ENCODE measurements at places on chromosomes 12 and 14.

DNA sequence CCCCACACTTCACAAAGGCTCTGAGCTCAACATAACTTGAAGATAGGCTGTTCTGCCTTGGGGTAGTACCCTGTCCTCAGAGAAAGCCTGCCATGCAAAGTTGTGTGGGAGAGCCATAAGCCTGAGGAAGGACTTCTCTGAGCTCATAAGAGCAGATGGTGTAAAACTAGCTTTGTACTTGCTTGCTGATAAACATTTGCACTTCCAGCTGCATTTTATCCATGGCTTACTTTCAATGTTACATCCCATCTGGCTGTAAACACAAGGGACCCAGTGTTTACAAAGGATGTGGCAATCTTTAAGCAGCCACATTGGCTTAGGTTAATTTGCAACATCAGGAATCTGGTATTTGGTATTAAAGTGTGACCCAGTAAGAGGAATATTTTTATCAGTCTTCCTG lies 258.1 kb downstream of the IPO8 start:
- DNase-seq: no peak

DNA sequence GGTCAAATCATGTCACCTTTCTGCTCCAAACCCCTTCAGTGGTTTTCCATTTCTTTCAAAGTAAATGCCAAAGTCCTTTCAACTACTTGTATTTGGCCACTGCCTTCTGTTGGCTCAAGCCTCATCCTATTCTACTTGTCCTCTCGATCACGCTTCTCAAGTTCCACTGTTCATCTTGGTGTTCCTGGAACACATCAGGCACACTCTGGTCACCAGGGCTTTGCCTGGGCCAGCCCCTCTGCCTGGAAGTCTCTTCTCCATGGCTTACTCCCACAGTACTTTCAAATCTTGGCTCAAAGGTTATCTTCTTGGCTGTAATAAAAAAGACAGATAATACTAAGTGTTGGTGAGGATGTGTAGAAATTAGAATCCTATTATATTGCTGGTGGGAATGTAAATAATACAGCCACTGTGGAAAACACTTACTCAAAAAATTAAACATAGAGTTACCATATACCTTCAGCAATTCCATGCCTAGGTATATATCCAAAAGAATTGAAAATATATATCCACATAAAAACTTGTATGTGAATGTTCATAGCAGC lies 17.3 kb upstream of the PPFIBP1 start:
- DNase-seq: no peak

DNA sequence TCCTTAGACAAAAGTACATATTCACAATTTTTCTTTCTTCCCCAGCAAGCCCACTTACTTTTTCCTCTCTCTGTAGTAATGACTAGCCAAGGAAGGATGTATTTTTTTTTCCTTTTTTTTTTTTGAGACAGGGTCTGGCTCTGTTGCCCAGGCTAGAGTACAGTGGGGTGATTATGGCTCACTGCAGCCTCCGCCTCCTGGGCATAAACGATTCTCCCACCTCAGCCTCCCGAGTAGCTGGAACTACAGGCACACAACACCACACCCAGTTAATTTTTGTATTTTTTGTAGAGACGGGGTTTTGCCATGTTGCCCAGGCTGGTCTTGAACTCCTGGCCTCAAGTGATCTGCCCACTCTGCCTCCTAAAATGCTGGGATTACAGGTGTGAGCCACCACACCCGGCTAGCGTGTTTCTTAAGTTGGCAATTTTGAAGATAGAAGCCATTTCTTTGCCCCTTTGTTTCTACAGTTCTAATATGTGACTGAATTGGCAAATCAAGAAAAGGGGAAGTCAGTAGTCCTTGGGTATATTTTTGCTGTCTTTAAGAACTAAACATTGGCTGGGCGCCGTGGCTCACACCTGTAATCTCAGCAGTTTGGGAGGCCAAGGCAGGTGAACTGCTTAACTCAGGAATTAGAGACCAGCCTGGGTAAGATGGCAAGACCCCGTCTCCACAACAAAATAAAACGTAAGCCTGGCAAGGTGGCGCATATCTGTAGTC lies 3.2 kb upstream of the NACA start:
- DNase-seq: no peak

- DNase-seq: no peak
Observed at GRCh38 chr14:93051600-93052546, 63.9 kb downstream of the ITPK1 start.

DNA sequence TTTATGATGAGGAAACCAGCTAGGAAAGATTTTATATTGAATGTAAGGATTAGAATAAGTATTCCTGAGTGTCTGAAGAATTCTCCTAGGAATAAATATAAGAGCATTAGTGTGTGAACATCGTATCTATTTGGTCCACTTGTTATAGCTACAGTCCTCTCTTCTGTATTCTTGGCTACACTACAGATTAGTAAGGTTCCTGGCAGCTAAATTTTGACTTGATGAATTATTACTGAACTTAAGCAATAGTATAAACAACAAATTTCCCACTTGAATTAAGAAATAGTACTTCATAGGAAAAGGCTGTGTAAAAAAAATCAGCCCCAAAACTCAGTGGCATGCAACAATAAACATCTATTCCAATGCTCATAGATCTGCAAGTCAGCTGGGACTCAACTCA lies 138.4 kb upstream of the G2E3 start:
- DNase-seq: no peak

DNA sequence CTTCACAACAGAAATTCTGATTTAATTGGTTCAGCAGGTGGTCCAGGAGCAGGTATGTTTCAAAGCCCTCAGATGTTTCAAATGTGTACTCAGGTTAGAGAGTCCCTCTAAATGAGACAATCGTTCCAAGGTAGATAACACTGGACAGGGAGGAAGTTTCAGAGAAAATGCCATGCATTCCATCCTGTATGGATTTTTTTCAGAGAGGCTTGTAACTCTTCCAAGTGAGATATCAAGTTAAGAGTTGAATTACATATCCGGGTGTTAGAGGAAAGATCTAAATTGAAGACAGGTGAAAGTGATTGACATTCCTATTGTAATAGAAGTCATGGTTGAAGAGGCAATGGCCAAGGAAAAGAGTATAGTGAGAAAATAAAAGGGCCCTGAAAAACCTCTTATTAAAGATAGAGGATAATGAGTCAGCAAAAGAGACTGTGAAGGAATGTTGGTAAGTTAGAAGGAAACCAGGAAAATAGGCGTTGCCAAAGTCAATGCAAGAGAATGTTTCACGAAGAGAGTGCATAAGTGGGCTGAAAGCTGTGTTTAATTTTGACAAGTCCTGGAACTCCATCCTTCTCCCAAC lies 105.8 kb downstream of the BMP4 start:
- DNase-seq: no peak

GRCh38 chr12:19003987-19004619 lies 125.4 kb upstream of the PLEKHA5 start:
- DNase-seq: no peak

DNA sequence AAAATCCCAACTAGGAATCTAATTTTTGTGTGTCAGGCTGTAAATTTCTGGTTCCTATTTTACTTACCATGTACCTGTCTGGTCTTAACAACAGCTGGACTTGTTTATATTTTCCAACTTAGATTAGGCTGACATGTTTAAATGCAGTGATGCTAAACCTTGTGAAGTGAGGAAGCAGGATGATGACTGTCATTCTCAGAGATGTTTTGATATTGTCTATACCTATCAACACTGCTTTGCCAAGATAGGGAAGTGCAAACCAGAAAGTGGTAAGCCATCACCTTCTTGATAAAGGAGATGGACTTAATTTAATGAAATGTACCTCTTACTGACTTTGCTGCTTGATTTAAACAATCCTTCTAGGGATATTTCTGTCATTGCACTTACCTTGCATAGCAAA lies 2.1 kb downstream of the BICD1 start:
- no peak for DNase-seq

DNA sequence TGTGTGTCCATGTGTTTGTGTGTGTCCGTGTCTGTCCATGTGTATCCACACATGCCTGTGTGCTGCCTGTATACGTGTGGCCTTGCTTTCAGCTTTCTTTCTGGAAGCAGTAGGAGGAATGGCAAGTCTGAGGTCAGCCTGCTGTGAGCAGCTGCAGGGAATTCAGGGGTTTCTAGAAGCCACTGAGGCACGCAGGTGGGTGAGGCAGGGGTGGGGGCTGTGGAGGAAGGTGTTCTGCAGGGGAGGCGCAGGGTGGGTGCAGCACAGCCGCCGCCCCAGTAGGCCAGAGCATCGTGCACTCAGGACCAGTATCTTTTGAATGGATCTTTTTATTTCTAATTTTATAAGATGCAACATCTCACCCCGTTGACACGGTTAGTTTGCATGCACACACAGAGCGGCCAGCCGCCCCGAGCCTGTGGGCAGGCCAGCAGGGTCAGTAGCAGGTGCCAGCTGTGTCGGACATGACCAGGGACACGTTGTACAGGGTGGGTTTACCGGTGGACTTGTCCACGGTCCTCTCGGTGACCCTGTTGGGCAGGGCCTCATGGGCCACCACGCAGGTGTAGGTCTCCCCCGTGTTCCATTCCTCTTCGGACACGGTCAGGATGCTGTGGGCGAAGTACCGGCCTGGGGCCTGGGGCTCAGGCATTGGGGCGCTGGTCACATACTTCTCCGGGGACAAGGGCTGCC lies 327.7 kb downstream of the TMEM121 start:
- no peak for DNase-seq

DNA sequence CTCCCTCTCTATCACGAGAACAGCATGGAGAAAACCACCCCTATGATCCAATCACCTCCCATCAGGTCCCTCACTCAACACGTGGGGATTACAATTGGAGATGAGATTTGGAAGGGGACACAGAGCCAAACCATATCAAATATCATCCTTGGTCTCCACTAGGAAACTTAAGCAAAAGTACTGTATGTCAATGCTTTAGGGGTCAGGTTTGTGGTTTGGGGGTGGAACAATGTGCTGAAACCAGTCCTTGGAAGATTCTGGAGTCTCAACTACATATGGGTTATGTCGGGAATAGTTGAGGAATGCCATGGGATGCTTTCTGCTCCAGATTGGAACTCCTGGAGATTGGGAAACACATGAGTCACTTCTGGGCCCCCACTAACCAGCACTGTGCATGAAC lies 48.3 kb upstream of the CCDC63 start:
- DNase-seq: no peak

- DNase-seq: no peak
Observed at GRCh38 chr12:66361703-66362102, 59.4 kb downstream of the HELB start.

DNA sequence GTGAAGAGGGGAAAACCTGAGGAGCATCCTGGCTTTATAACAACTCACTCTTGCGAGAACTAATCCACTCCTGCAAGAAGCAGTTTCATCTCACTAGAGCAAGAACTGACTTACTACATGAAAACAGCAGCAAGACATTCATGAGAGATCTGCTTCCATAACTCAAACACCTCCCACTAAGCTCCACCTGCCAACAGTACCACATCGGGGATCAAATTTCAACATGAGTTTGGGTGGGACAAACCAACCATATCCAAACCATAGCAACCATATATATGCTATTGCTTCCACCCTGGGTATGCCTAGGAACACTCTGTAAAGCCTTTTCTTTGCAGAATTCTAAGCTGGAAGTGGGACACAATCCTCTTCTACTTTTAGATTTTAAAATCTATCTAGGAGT lies 13.9 kb upstream of the AVPR1A start:
- DNase-seq: no peak

DNA sequence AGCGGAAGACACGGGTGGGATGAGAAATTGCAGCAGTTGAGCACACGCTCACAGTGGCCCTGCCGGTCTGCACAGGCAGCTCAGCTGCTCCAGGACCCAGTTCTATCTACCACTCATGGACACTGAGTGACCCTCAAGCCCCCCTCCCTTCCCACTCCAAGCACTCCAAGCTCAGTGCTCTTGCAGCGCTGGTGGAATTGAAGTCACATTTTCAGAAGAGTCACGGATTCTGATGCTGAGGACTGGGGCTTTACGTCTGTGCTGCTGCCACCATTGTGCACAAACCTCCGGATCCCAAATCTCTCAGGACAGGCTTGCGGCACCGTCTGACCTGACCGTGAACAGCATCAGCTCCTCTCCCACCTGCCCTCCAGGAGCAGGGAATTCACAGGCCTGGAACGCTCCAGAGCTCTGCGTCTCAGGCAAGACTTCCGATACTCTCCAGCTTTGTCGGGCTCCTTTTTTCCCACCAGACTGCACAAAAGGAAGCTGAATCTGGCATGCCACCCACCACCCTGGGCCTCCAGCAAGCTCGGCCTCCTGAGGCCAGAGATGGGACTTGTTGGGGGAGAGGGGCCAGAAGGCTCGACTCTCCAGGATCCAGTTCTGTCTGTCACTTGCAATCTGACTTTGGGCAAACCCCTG lies 213.1 kb upstream of the RTL1 start:
- no peak for DNase-seq

DNA sequence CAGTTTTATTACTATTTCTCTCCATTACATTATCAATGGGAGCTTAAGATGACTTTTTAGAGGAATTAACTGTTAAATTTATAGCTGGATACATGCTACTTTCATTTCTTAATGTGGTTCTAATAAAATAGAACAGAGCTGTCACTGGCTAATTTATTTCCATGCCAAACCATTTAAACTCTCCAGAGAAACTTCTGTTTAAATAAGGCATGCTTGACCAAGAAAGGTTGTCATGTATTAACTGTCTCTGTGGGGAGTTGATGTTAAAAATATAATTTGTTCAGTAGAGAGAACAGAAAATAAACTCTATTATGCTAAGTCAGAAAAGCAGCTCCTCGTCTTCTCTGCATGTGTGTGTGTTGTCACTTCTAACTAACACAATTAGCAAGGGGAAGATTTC lies 447.4 kb downstream of the SLC16A7 start:
- DNase-seq: no peak

DNA sequence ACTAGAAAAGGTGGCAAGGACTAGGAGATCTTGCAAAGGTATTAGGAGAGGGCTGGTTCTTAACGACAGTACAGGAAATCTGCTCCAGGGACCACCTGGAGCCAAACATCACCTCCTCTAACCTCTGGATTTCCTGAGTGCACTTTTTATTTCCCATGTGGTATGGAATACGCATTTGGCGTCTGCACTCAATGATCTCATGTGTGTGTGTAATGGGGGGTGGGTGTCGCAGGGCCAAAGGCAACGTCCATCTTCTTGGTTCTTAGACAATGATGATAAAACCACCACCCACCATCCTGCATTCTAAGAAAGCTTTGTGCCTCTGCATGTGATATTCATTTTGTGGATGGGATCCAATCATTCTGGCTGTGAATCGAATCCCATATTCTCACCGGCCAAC lies 68.8 kb downstream of the CLMN start:
- DNase-seq: no peak

DNA sequence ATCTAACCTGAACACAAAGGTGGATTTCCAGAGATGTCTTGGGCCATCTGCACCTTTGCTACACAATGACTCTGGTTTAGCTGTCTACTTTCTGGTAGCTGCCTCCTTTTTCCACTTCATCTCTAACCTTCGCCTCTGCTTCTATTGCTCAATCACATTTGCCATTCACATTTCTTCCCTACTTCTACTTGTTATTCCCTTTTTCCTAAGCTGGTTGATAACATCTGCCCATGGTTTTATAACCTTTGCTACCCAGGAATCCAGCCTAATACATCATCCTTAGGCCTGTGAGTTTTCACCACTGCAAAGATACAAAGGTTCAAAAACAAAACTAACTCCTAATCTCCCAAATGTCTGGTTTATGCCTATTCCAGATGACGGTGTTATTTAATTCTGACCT lies 13.2 kb downstream of the SPPL3 start:
- no peak for DNase-seq

- DNase-seq: no peak
Observed at GRCh38 chr14:76759589-76759988, 1.7 kb upstream of the VASH1 start.

GRCh38 chr14:34502001-34502400 lies 37.5 kb downstream of the EAPP start:
- no peak for DNase-seq

GRCh38 chr12:24898606-24899005 lies 50.3 kb downstream of the BCAT1 start:
- no peak for DNase-seq

Measured in T follicular helper cell (primary cell).